Activated T-helper 9 cell treated with anti-CD3 and anti-CD28 coated beads, Interleukin-2, amount 50 U/mL, for 16 hours (primary cell): ENCODE measurements at places on chromosomes 2 and 18.

DNA sequence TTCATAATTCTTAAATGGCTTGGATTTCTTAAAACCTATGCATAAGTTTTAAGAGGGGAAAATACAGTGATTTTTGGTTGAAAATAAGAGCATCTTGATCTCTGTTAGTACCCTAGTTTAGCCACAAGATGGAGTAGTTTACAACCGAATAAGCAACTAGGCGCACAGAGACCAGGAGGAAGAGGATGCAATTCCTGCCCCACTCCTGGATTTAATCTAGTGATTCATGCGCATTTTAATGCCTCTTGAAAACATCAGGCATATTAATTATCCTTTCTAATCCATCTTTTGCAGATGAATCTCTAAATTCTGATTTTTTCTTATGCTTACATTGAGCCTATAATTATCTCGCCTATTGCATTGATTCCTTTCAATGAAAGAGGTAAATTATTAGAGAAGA is 76.7 kb downstream of the MRPS9 start:
- no peak for DNase-seq

- DNase-seq, result no peak
These were observed 3.6 kb downstream of the HOXD11 start for GRCh38 chr2:176110415-176111308.

- no peak for DNase-seq
These were observed 196.9 kb downstream of the MYCN start for GRCh38 chr2:16137080-16137755.

DNA sequence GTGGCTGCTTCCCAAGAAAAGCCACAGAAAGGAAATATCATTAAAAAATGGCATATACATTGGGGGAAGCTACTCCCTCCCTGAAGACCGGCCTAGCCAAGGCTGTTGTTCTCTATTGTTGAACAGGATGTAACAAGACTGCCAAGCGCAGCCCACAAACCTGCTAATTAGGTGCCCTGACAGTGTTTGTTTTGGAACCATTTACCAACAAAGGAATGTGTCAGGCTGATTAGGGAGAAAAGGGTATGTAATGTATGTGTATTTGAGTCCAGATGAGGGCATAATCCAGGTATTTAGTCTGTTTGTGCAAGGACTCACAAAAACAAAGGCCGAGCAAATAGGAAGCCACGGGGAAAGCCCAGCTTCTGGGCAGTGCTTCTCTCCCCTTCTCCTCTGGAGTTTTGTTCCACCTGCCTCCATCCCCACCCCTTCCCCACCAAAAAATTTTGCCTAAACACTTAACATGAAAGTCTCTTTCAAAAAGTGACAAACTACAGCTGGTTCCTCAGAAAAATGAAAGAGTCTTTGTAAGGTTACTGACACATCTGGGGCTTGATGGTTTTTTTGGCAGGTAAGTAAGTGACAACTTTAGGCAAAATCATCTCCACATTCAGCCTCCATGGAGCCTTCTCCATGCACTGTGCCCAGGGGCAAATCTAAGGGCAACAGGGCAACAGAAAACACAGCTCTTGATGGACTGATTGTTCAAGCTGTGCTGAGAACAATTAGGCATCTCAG is 78.3 kb upstream of the FZD5 start:
- DNase-seq, result no peak

DNA sequence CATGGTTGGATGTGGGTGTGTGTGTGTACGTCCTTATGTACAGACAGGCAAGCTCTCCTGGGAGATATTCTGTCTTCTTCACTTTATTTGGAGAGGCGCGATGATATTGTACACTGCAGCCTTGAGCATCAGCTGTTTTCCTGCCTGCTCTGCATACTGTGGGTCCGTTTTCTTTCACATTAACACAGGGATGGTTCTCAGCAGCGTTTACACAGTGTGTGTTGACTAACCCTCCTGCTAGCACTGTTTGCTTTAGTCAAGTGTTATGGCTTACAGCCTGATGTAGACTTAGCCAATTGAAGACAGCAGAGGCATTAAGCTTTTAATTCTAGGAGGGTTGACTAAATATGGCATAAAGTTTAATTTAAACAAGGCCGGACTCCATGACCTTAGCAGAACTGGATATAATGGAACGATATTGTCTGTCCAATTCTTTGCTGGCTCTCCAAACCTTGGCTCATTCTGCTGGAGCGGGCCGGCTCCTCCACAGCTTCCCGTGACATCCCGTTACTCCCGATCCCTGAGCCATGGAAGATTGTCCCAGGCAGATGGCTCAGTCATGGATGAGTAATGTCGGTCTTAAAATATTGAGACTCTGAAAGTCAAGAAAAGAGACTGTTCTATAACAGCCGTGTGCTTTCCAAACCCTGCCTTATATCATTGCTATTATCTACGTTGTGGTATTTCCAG is 134.7 kb downstream of the TPGS2 start:
- no peak for DNase-seq

DNA sequence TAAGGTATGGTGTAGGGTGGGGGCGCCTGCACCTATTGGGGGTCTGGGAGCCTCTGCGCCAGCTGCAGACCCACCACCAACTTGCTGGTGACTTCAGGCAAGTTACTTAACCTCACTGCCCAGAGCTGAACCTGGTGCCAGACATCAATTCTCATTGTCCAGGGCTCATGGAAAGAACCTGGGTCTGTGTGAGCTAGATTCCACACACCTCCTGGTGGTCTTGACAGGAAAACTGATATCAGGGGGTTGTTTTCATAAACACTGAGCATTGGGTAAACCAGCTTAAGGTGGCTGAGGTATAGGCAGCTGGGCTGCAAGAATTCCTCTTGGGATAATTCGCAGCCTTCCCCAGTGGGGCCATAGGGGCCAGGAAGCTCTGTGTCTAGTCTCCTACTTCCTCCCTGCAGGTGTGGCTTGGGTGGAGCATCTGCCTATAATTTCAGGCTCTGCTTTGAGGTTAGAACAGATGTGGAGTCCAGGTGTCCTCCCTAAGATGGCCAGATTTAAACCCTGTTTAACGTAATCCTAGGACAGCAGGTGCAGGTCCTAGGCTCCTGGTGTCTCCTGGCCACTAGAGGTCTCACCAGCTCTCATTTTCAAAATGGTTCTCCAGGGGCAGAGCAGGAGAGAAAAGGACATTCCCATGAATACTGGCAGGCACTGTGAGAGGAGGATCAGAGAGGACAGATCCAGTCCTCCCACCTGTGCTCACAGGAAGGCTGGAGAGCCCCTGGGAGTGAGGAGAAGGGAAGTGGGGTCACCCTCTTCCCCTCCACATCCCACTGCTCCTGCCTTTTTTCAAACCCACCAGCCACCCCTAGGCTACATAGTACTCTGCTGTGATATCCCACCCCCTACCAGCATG is 100.4 kb upstream of the SMAD2 start:
- no peak for DNase-seq

DNA sequence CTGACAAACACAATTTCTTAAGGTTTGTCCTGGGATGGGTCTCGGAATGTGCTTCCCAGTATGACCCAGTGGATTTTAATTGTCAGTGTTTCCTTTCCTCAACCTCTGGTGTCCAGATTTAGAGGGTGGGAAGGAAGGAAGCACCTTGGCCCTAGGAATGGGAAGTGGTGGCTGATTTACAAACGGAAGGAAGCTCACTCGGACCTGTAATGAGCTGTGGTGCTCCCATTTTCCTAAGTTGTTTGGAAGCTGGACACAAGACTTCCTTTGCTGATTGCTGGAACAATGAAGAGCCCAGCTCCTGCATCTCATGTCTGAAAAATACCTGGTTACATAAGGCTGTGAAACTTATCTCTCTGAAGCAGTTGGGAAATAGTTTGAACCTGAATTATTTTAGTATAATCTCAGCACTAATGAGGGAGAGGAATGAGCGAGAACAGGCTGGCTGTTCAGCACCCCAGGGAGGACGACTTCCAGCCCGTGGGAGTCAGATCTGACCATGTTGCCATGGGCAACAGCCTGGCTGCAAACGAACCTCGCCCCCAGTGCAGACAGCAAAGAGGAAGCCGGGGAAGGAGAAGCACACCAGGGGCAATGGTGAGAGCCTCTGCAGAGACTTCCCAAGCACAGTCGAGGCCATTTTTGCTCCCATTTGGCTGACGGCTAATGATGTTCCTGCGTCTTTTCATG is 74.4 kb upstream of the ASB18 start:
- no peak for DNase-seq

DNA sequence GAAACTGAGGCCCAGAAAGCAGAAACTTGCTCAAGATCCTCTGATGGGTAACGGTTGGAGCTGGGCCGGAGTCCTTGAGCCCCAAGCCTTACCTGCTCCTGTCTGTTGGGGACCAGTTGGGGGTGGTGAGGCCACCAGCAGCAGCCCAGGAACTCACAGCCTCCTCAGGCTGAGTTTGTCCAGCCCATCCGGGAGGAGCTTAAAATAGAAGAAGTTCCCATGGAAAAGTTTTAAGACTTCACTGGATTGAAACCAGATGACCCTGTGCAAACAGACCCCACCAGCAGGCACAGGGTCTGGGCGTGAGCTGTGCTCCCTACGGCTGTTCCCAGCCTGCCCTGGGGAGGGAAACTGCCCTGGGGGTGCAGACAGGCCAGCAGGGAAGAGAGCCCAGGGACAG is 40.6 kb upstream of the FOSL2 start:
- DNase-seq, result no peak

- DNase-seq, result peak; percentile 21
These were observed at the start of gene EMILIN2 for GRCh38 chr18:2846636-2847316. Gene EMILIN2 (plus strand): TSS chr18:2847006. CDS start chr18:2847189, 183 bp downstream.

DNA sequence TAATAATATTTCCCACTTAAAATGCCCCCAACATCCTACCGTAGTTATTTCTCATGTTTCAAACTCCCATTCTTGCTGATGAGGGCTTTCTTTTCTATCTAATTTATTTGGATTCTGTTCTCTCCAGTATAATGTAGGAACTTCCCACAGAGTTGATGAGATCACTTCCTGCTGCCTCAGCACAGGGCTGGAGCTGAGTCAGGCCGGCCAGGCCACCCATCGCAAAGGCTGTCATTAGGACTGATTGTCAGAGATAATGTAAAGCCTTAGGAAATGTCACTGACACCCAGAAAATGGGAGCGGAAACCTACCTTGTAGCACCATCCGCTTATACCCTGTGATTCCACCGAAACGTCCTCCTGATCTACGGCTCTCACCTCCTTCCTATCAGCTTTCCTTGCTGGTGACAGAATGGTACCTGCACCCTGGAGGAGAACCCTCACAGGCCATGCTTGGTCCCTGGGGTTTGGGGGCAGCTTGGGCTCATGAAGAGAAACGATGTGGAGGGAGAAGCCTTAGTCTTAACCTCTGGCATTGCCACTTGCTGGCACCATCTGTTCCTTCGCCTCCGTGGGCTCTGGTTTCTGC is 672.8 kb upstream of the ID2 start:
- no peak for DNase-seq

GRCh38 chr2:199973703-199974102 is 18.3 kb downstream of the MAIP1 start:
- no peak for DNase-seq

DNA sequence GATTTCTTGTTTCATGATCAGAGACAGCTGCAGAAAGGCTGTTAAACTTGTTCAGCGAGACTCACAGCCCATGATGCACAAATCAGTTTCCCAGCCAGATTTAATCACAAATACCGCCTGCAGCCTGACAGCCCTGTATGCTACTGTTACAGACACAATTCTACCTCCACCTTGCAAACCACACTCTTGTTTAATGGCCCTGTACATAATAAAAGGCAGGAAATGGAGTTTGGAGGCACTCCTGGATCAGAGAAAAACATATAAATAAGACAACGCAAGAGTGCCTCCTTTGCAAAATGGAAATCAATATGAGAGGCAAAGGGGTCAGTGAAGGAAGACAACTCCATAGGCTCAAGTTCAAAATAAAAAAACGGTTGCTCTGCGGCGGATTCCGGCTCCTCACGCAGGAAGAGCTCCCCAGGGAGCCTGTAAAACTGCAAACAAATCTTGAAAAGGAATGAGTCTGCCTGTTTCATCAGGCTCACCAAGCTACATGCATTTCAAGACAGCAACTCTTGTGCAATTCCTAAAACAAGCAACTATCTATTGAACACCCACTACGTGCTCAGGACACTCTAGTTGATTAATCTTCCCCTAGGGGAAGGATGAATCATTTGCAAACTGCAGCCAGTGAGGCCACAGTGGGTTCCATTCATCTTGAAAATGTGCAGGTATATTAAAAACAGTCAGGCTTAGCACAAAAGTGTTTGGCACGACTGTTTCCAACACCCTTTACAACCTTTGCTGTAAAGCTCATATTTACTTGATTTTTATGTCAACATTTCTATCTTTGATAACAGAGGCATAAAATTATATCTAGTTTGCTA is 37.5 kb downstream of the TBC1D8 start:
- DNase-seq, result no peak

GRCh38 chr18:3577281-3577855 is 127.4 kb downstream of the TGIF1 start:
- no peak for DNase-seq

DNA sequence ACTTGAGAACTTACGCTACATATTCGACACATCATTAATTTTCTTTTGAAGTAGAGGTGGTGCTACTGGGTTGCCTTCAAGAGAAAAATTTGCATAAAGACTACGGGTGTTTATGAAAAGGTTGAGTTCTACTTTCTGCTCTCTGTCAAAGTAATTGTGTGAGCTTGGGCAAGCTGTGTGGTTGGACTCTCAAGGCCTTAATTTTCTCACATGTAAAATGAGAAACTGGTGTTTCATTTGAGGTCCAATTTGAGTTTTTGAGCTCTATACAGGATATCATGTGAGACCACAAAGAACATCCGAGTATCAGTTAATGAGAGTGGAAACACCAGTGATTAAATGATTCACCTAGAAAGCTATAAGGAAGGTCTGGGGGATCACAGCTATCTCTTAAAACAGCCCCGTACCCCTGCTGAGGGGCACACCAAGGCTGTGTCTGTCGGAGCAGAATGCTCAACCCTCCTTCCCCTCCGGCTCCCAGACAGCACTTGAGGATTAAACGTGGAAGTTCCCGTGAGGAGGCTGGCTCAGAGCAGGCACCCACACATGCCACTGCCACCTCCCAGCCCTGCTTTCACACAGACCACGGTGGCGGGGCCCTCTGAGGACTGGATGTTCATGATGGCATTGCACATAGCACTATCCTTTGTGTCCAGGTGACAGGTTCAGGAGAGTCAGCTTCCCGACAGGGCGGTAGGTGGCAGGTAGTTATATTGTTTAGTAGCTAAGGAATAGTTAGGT is 191.8 kb downstream of the RNF144A start:
- no peak for DNase-seq

- DNase-seq, result no peak
These were observed 175.2 kb upstream of the SLC14A2 start for GRCh38 chr18:45439851-45440645.

DNA sequence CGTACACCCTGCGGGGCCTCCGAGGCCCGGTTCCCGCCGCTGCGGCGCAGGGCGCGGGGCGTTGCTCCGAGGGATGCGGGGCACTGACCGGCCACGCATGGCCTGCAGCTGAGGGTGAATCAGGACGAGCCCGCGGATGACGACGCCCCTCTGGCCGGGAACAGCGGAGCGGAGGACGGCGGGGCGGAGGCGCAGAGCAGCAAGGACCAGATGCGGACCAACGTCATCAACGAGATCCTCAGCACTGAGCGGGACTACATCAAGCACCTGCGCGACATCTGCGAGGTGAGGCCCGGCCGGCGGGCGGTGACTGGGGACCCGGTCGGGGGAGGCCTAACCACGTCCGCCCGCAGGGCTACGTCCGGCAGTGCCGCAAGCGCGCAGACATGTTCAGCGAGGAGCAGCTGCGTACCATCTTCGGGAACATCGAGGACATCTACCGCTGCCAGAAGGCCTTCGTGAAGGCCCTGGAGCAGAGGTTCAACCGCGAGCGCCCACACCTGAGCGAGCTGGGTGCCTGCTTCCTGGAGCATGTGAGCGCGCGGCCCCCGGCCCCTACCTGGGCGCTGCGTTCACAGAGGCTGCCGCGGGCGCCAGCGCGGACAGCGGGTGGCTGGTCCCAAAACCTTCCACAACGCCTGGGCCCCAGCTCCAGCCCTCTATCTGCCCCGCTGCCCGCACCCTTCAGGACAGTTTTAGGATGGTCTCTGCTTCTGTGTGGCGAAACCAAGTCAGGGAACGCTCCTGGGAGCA is 53.2 kb downstream of the FAM168B start:
- no peak for DNase-seq
